ENCODE measurements at places on chromosomes 2 and 18. TPM values are rescaled to one million over a fixed set of nuclear protein-coding genes. Genes with fewer than 3 reads are reported as not detected.

- no peak overlapping the region for H3K4me3 ChIP-seq
- DNase-seq: no peak
- peaks cover 39% of the 10 kb centered on the region for H3K36me3 ChIP-seq
- H3K27ac ChIP-seq: no peak overlapping the region
Observed at GRCh38 chr2:25806941-25807340, 71.3 kb downstream of the ASXL2 start.

GRCh38 chr18:56221195-56222065 is 417.0 kb downstream of the TXNL1 start:
- H3K4me3 ChIP-seq: no peak overlapping the region
- no peaks in the 10 kb centered on the region for H3K4me1 ChIP-seq
- no peak overlapping the region for H3K27ac ChIP-seq
- no peak for DNase-seq
- H3K27me3 ChIP-seq: no peaks in the 10 kb centered on the region
- H3K36me3 ChIP-seq: no peaks in the 10 kb centered on the region

IL36G gene
- not detected for total RNA-seq

GRCh38 chr2:88027697-88028389 is 11.5 kb upstream of the RNU2-63P start:
- H3K36me3 ChIP-seq: 0 out of 2 replicates have a peak, but pooled peaks cover 2% of the 10 kb centered on the region
- no peaks in the 10 kb centered on the region for H3K27me3 ChIP-seq
- H3K4me1 ChIP-seq: no peaks in the 10 kb centered on the region
- no peak overlapping the region for H3K27ac ChIP-seq

- H3K4me1 ChIP-seq: peaks cover 18% of the 10 kb centered on the region
- H3K27ac ChIP-seq: no peak overlapping the region
- DNase-seq: no peak
- H3K4me3 ChIP-seq: no peak overlapping the region
- H3K27me3 ChIP-seq: no peaks in the 10 kb centered on the region
- 0 out of 2 replicates have a peak, but pooled peaks cover 2% of the 10 kb centered on the region for H3K36me3 ChIP-seq
Observed at GRCh38 chr2:149468636-149469035, 118.9 kb downstream of the MMADHC start.

GRCh38 chr2:65062843-65063825 is 6.9 kb downstream of the CEP68 start:
- no peak overlapping the region for H3K4me3 ChIP-seq
- no peak for DNase-seq
- no peaks in the 10 kb centered on the region for H3K36me3 ChIP-seq
- H3K27me3 ChIP-seq: no peaks in the 10 kb centered on the region

DNA sequence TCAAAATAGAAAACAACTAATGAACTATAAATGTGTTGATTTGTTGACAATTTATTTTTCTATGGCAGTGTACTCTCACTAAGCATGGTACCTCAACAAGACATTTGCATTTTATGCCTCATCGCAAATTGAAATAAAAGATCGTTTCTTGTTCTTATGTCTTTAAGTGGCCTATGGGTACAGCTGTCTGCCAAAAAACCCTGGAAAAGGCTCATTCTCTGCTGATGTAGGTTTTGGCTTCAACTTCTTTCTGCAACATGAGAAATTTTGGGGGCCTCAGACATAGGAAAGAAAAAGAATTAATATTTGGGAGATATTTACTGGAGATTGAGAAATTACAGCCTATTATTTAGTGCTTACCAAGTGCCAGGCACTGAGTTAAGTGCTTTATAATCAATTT is 205.1 kb upstream of the DPP10 start:
- no peaks in the 10 kb centered on the region for H3K4me1 ChIP-seq
- no peak for DNase-seq
- no peaks in the 10 kb centered on the region for H3K27me3 ChIP-seq
- no peak overlapping the region for H3K4me3 ChIP-seq
- no peak overlapping the region for H3K27ac ChIP-seq

- H3K36me3 ChIP-seq: no peaks in the 10 kb centered on the region
- no peak overlapping the region for H3K27ac ChIP-seq
- no peaks in the 10 kb centered on the region for H3K27me3 ChIP-seq
- H3K4me3 ChIP-seq: no peak overlapping the region
- no peak for DNase-seq
Observed at GRCh38 chr2:25035537-25036220, 6.2 kb upstream of the EFR3B start.

REG1A gene
- total RNA-seq: not detected

FSIP2 gene
- total RNA-seq: 0.10 TPM

GRCh38 chr2:28415010-28415409 is 22.4 kb downstream of the FOSL2 start:
- H3K27ac ChIP-seq: peak overlapping the region; percentile 98
- no peak overlapping the region for H3K4me3 ChIP-seq
- peak; percentile 94 for DNase-seq
- H3K36me3 ChIP-seq: peaks cover 29% of the 10 kb centered on the region
- H3K4me1 ChIP-seq: peaks cover 42% of the 10 kb centered on the region

- H3K27ac ChIP-seq: no peak overlapping the region
- no peaks in the 10 kb centered on the region for H3K4me1 ChIP-seq
- no peaks in the 10 kb centered on the region for H3K36me3 ChIP-seq
- H3K4me3 ChIP-seq: no peak overlapping the region
Observed at GRCh38 chr2:17522303-17522702, 4.1 kb upstream of the RAD51AP2 start.

- no peaks in the 10 kb centered on the region for H3K36me3 ChIP-seq
- H3K4me1 ChIP-seq: no peaks in the 10 kb centered on the region
- DNase-seq: no peak
- no peaks in the 10 kb centered on the region for H3K27me3 ChIP-seq
- no peak overlapping the region for H3K27ac ChIP-seq
Observed at GRCh38 chr18:305003-305501, 37.2 kb upstream of the THOC1 start.

TCF7L1 gene
- 8.5 TPM for total RNA-seq

STAT4 gene
- 0.16 TPM for total RNA-seq

TOGARAM2 gene
- 0.73 TPM for total RNA-seq

GRCh38 chr18:35618289-35618688 is 36.7 kb downstream of the GALNT1 start:
- no peak for DNase-seq
- H3K36me3 ChIP-seq: no peaks in the 10 kb centered on the region
- no peak overlapping the region for H3K27ac ChIP-seq

GRCh38 chr2:30448308-30448707 is 1.3 kb downstream of the LCLAT1 start:
- H3K27me3 ChIP-seq: no peaks in the 10 kb centered on the region
- H3K4me1 ChIP-seq: peaks cover 7% of the 10 kb centered on the region
- no peak overlapping the region for H3K4me3 ChIP-seq
- H3K36me3 ChIP-seq: peaks cover 10% of the 10 kb centered on the region
- DNase-seq: no peak

CERKL gene
- 0.05 TPM for total RNA-seq

DNA sequence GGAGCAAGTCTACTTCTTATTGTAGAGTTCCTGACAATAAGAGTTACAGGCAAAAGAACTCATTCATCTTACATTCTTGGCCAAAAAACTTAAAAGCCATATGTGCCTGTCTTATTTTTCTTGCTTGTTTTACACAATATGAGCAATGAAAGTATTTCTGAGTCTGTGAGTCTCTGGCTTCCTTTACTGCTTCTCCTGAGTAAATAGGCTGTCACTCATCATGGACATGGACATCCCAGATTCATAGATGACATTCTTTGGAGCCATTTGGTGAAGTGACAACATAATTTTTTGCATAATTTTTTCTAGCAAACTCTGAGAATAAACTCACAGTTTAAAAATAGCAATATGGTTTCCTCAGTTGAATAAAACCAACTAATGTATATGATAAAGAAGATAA is 179.3 kb downstream of the SNTG2 start:
- no peak overlapping the region for H3K4me3 ChIP-seq
- no peak for DNase-seq
- peaks cover 5% of the 10 kb centered on the region for H3K4me1 ChIP-seq
- no peaks in the 10 kb centered on the region for H3K27me3 ChIP-seq

DNA sequence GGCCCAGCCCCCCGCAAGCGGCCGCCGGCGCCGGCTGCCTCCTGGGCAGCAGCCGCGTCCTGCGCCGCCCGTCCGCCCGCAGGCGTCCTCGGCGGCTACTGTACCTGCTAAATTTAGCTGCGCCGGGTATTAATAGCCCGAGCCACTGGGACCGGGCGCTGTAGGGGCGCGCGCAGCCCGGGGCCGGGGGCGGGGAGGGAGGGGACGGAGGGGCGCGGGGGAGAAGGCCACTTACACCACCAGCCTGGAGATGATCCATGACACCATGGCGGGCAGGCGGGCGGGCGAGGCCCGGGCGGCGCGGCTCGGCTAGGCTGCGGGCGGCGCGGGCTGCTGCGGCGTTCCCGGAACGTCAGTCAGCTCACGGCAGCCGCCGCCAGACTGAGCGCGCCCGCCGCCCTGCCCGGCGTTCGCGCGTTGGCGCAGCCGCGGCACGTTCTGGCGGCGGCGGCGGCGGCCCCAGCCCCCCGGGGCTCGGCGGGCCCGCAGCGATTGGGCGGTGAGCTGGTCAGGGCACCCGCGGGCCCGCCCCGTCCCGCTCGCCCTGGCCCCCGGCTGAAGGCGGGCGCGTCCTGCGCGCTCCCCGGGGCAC is at the start of gene REEP1:
TSS of gene REEP1 (minus strand) at position 383 of the 592 bp plus-strand sequence. CDS start at position 267, 116 bp downstream.
- H3K36me3 ChIP-seq: no peaks in the 10 kb centered on the region
- DNase-seq: peak; percentile 37
- no peak within 1 kb of the TSS for H3K27ac ChIP-seq
- H3K4me3 ChIP-seq: peak within 1 kb of the TSS; percentile 56
- H3K4me1 ChIP-seq: peaks cover 12% of the 10 kb centered on the region
- peaks cover 16% of the 10 kb centered on the region for H3K27me3 ChIP-seq

All from SJCRH30 (cell line).